ENCODE measurements at places on chromosomes 5 and 9.

DNA sequence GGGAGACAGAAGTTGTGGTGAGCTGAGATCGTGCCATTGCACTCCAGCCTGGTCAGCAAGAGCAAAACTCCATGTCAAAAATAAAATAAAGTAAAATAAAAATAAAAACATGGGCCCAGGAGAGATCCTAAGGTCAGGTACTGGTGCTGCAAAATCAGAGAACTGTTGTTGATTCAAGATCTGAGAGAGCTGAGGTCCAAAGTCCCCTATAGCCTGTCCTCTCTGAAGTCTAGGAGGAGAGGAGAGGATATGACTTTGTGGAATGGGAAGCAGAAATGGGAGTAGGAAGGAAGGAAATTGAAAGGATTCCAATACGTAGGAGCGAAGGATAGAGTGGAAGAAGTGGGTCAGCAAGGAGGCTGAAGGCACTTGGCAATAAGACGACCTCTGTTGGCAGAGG lies 4.6 kb upstream of the OR1L4 start:
- DNase-seq = no peak

DNA sequence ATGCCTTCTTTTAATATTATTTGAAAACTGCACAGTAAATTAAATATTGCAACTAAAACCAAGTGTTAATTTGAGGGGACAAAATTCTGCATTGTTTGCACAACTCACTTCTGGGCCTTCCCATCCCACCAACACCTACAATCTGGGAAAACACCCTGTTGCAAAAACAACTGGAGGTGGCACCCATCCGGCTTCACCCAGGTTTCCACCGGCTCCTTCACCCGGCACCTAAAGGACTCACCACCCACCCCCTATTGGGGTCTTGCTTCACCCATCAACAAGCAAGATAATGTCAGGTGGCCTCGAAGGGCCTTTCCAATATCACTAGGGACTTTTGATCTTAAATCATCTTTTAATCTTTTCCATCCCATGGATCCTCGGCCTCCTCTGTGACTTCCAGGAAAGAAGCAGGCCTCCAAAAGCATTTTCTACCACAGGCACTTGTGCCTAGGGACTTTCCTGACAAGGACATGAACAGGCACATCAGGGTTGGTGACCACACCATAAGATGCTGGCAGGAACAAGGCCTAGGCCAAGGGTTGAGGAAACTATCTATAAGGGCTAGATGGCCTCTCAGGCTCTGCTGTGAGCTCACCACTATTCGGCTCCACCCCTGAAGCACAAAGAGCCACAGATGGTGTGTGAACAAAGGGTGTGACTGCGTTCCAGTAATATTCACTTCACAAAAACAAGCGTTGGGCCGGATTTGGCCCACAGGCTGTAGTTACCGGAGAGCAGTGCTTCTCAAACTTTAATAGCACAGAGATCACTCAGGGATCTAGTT lies 205.1 kb downstream of the AUH start:
- peak; percentile 69 for DNase-seq

GRCh38 chr5:126636956-126637355 lies 36.2 kb downstream of the PHAX start:
- DNase-seq = no peak

GRCh38 chr5:40046792-40047191 lies 622.0 kb upstream of the DAB2 start:
- DNase-seq = no peak

DNA sequence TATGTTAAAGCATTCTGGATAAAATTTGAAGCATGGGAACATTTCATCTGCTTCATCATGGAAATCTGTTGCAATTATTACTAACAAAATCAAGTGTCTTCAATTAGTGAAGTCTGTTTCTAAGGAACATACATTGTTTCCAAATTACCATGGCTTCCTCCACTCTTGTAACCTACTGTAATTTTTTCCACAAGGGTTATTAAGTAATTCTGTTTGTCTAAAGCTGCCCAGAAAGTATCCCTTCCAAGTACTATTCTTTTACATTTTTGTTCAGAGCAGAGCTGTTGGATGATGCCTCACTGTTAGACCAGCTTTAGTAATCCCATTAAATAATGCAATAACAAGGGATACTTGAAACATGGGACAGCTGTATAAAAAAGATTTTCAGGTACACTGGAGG lies 483.5 kb upstream of the CD180 start:
- no peak for DNase-seq

DNA sequence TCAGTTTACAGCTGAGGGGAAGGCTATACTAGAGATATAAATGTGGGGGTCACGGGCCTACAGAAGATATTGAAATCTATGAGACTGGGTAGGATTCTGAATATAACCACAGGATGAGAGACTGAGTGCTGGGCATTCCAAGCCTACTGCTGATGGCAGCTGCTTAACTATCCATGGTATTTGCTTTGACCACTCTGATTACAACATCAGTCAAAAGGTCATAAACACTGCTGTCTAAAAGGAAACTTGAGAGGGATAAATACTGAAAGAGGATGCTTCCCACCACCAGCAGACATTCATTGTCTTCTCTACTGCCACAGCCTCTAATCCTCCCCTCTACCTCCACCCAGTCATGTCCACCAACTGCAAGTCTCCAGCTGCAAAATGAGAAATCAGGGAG lies 3.8 kb downstream of the ZNF622 start:
- no peak for DNase-seq

- DNase-seq = no peak
These were observed 21.0 kb upstream of the HAND1 start for GRCh38 chr5:154498994-154499393.

DNA sequence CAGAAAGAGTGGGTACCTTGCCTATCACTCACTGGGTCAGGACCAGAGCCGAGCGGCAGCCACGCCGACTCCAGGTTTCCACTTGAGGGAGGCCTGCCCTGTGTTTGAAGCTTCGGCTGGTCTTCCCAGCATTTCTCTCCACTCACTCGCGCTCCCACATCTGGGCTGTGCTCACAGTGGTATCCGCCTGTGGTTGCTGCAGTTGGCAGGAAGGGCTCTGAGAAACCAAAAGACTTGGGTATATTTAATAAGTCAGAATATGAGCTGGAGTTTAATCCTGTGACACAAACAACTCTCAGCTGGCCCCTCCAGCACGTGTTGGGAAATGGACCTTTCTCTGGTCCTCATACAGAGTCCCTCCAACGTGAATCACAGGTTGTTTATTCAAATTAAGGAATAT lies 70.9 kb downstream of the SPRY4 start:
- no peak for DNase-seq

DNA sequence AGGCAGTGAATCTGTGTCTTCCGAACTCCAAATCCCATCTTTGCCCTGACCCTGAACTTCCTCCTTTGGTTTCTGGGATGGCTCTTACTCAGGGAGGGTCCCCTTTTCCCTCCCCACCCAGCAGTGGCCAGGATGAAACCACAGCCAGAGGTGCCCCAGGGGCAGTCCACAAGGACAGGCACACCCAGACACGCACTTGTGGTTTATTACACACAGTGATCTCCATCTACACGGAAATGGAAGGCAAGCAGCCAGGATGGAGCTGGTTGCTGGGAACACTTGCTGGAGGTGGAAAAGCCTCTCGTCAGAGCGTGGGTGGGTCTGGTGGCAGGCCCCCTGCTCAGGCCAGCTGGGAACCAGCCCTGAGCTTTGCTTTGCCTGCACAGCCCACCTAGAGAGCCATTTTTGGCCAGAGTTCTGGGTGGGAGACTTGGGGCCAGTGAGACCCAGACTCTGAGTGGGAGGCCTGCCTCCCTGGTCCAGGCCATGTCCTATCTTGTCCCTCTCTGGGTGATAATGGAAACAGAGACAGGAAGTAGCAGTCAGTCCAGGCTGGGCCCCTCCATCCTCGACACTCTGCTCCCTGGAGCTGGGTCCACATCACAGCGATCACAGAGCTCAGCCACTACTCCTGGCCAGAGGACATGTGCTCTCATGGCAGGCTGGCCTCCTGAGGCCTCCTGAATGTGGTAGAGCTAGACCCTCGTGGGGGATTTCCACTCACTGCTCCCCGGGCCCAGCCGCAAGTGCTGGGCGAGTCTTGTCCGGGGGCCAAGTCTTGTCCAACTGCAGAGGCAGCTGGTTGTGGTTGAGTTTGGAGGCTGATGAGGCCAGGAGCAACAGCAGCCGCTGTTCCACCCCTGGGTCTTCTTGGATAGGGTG lies 5.1 kb upstream of the PHYKPL start:
- DNase-seq = peak; percentile 73

DNA sequence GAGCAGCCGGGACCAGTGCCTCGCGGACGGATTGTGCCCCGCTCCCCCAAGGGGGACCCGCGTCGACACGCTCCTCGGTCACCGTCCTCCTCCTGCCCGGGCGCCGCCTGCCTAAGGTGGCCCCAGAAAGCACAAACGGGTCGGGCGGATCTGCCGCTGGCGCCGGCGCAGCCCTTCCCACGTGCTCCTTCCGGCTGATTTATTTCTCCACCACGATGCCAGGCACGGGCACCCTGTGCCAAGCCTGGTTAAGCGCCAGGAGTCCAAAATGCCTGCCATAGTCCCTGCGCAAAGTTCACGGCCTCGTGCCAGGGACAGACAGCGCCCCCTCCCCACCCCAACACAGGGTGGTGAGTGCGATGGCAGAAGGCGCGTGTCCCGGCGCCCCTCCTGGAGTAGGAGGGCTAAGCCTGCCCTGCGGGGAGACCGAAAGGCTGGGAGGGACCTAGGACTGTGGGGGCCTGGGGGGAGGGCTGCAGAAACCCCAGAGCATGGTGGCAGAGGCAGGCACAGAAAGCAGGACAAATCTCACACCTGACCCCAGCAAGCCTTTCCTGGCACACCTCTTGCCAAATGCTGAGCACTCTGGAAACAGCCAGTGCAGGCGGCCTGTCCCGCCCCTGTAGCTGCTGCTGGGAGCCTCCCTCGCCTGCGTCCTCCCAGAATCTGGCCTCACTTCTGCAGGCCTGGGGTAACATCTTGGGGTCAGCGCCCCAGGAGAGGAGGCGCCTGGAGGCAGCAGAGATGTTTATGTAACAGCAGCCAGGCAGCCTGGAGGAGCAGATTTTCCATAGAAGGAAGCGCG lies 1.1 kb upstream of the NOTCH1 start:
- DNase-seq = peak; percentile 78

- no peak for DNase-seq
These were observed 88.0 kb downstream of the NRG2 start for GRCh38 chr5:139955053-139955605.

- DNase-seq = no peak
These were observed 178.6 kb downstream of the FGF18 start for GRCh38 chr5:171597946-171598640.

DNA sequence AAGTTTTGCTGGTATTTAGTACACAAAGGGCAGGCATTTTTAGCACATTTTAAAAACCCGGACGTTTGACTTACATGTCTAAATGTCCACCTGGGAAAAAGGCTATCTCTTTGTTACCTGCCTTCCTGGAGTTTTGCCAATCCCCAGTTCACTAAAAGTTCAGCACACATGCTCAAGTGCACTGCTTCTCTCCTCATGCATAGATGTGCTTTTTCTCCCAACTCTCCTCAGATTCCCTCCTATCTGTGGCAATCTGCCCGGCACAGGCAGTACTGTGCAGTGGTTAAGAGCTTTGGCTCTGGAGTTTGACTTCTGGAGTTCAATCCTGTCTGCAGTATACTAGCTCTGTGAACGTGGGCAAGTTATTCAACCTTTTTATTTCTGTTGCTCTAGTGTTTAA lies 8.3 kb upstream of the CCNO start:
- no peak for DNase-seq

- no peak for DNase-seq
These were observed 62.8 kb downstream of the DCP2 start for GRCh38 chr5:113039229-113039933.

DNA sequence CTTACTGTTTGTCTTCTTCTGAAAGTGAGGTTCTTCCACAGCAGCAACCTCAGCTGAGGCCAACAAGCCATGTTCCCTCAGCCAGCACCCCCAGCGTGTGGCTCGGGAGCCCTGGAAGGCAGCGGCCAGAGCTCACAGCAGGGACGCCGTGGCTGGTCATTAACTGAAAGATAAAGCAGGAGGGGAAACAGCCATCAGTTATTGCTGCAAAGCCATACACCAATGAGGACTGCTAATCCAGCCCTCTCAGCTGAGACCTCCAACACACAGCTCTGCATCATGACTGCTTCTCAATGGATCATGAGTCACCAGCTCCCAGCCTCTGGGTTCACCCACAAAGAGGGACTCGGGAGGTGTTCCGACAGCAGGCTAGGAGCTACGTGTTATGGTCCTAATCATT lies 24.3 kb downstream of the ABCA1 start:
- DNase-seq = no peak

GRCh38 chr9:127159325-127159801 lies 36.9 kb upstream of the ANGPTL2 start:
- peak; percentile 19 for DNase-seq

- DNase-seq = no peak
These were observed 18.1 kb upstream of the RPL26L1 start for GRCh38 chr5:172941067-172941516.

DNA sequence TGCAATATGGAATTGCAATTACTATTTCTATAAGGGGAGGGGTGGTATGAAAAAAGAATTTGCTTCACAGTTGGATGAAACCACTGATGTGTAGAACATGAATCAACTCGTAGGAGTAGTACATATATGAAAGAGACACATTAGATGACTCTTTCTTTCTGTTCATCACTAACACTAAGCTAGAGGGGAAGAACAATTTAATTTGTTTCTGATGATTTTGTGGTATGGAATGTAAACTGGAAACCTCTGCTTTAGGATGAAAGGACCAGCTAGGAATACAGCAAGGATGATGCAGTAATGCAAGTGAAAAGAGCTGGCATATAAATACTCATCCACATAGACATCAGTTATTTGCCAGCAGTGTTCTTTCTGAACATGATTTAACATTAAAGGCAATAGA lies 113.4 kb downstream of the PAPPA start:
- DNase-seq = no peak

- DNase-seq = no peak
These were observed 32.8 kb downstream of the OLFM1 start for GRCh38 chr9:135120249-135120648.

GRCh38 chr9:3893519-3893918 lies 367.7 kb upstream of the RFX3 start:
- no peak for DNase-seq

Measured in colonic mucosa (tissue), 4 donors.